ENCODE measurements at places on chromosomes 1 and 21.
A peak's percentile ranks its signal among the peaks of the same experiment; 100 is the strongest.

DNA sequence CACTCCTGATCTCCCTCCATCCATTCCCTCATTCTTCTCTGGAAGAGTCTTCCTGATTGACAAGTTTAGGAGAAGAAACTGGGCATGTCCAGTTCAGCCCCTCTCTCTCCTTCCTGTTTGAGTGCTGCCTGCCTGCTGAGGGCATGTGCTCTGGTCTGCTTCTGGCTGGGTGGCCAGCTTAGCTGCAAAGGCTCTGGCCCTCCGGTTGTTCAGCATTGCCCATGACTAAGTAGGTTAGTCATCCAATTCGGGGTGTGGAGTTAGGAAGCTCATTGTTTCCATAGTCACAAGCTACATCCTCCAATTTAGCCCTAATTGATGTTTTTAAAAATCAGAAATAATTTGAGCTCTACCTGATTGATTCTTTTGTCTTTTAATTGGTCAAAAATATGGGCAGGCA is 25.6 kb upstream of the PLA2G2E start:
- peak; percentile 90 for DNase-seq

GRCh38 chr1:18161690-18162089 is 54.1 kb downstream of the IGSF21 start:
- no peak for DNase-seq

DNA sequence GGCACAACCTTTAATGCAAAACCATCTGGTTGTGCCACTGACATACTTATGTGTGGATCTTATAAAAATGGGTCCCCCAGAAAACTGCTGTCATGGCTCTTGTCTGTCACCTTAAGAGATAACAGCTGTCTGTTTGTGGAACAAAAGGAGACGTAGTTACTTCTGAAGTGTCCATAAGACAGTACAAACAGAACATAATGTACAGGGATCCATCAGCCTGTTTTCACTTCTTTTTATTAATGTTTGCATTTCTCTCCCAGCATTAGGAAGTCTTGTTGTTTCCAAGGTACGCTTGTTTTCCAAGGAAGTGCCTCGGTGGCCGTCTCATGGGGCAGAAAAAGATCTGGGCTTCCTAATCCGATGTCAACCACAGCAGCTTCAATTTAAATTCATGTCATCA is 11.2 kb upstream of the ST6GALNAC5 start:
- no peak for DNase-seq

DNA sequence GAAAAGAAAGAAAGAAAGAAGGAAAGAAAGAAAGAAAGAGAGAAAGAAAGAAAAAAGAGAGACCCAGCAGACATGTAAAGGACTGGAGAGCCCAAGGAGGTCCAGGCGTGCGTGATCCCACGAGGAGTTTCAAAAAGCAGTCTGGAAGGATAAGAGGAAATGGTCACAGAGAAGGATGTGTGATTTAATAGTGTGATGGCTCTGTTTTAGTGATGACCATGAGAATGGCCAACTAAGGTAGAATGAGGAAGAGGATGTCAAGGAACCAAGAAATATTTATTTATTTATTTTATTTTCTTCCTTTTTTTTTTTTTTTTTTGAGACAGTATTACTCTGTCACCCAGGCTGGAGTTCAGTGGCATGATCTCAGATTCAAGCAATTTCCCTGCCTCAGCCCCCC is 25.5 kb downstream of the PTGS2 start:
- no peak for DNase-seq

DNA sequence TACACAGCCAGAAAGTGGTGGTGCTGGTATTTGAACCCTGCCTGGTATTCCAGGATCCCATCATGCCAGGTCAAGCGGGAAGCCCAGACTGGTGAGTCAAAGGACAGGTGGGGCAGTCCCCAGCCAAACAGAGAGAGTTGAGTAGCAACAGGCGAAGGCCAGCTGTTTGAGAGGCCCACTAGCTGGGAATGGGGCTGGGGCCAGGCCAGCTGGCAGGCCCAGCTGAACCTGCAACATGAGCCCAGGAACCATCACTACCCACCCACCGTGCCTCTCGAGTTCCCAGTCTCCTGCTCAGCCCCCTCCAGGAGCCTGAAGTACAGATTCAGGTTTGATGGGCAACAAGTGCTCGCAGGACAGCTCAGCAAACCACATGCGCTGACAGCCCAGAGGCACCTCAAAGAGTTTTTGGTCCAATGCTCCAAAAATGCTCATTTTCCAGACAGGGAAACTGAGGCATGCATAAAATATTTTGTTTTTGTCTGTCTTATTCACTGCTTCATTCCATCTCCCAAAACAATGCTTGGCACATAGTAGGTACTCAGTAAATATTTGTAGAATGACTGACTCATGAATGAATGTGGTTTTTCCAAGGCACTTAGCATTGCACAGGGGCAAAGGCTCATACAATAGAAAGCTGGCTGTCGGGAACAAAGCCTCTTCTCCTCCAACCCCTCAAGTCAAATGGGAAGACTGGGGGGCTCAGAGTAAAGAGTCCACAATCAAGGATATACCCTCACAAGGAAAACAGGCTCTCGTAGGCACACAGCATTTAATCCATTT is 42.5 kb upstream of the CLIC4 start:
- peak; percentile 66 for DNase-seq

GRCh38 chr1:11943619-11944018 is 9.1 kb downstream of the PLOD1 start:
- DNase-seq: no peak

GRCh38 chr1:164683235-164683634 is 124.3 kb downstream of the PBX1 start:
- peak; percentile 61 for DNase-seq

GRCh38 chr1:15997637-15998280 is 6.3 kb upstream of the SRARP start:
- no peak for DNase-seq

- peak; percentile 73 for DNase-seq
Observed at GRCh38 chr1:208496467-208497371, 252.5 kb upstream of the PLXNA2 start.

DNA sequence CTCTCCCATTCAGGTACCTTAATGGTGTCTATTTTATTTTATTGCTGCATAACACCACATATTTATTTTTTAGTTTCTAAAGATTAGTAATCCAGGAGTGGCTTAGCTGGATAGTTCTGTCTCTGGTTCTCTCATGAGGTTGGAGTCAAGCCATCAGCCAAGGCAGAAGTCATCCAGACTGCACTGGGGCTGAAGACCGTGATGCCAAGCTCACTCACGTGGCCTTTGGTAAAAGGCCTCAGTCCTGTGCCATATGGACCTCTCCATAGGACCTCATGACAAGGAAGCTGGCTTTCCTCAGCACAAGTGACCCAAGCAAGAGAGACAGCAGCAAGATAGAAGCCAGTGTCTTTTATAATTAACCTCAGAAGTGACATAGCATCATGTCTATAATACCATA is 23.0 kb upstream of the DDR2 start:
- no peak for DNase-seq

DNA sequence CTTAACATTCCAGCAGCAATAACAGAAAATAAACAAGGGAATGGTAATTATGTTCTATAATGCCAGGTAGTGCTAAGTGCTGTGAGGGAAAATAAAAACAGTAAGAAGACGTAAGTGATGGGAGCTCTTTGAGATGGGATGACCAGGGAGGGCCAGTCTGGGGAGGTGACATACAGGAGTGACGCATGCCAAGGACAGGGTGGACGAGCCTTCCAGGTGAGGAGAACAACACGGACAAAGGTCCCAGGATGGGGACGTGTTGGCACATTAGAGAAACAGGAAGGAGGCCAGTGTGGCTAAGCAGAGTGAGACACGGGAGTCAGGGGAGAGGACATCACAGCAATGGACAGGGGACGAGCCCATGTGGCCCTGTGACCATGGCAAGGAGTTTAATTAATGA is 11.7 kb upstream of the LRRC52 start:
- no peak for DNase-seq

- DNase-seq: peak; percentile 14
Observed at GRCh38 chr1:49408346-49408745, 615.4 kb downstream of the AGBL4 start.

- peak; percentile 61 for DNase-seq
Observed at GRCh38 chr1:9289090-9289534, 3.6 kb upstream of the SPSB1 start.

DNA sequence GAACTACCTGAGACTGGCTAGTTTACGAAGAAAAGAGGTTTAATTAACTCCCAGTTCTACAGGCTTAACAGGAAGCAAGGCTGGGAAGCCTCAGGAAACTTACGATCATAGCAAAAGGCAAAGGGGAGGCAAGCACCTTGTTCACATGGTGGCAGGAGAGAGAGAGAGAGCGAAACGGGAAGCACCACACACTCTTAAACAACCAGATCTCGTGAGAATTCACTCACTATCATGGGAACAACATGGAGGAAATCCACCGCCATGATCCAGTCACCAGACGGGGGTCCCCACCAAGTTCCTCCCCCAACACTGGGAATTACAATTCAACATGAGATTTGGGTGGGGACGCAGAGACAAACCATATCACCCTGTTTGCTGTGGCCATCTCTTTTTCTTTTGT is 11.8 kb downstream of the MT1HL1 start:
- no peak for DNase-seq

GRCh38 chr1:8161546-8162105 is 135.5 kb upstream of the ERRFI1 start:
- DNase-seq: no peak

DNA sequence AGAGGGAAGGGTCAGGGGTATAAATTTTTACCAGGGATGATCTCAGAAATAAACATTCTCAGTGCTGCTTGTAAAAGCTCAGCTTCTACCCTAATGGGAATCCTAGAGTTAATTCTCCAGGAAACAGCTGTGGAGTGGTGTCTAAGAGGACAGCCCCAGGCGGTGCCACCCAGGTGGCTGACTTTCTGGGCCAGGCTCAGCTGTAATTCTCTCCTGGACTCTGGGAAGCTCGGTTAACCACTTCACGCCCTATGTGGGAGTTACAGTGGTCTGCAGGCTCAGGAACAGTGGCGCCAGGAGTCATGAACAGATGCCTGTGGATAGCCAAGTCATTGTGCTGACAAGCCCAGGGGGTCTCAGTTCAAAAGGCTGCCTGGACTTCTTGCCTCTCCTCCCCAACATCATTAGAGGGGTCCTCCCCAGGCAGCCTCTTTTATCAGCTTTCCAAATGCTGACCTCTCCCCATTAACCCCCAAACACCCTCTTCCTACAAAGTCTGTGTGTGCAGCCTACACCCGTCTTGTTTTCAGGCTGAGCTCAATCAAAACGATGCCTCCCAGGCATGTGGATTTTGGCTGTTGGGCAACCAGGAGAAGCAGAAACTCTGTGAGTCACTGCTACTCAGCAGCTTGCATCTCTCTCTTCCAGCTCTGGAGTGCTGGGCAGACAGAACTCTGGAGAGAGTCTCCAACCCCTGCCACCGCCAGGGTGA is 1.2 kb downstream of the HHIPL2 start:
- peak; percentile 88 for DNase-seq

GRCh38 chr1:225539575-225539974 is 111.7 kb upstream of the LBR start:
- DNase-seq: no peak

DNA sequence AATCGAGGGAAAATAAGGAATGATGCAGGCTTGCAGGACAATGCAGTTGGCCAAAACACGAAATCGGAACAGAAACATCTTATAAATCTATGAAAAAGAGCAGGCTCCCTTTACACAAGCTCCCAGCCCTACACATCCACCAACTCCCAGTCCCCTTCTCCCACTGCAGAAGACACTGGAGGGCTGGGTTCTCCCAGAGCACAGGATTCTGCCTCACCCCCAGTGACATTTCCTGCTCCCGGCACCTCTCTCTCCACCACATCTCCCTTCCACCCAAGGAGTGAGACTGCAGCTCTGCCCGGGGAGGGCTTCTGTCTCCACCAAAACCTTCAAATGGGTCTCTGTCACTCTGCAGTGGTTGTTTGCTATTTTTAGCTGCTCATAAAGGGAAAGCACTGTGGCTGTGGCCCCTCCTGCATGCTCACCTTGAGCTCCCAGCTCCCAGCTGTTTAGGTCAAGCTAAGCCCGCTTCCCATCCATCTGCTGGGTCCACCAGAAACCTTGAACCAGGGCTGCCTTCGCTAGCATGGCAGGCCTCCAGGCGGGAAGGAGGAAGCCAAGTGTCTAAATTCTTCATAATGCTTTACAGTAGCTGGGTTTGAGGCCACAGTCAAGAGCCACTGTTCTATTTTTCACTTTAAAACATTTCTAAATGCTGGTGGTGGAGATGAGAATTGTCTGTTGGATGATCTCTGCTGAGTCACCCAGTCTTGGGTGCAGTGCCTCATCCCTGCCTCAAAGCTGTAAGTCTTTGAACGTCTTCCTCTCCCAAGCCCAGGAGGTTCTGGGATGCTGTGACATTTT is 3.3 kb upstream of the C2CD2 start:
- peak; percentile 68 for DNase-seq

DNA sequence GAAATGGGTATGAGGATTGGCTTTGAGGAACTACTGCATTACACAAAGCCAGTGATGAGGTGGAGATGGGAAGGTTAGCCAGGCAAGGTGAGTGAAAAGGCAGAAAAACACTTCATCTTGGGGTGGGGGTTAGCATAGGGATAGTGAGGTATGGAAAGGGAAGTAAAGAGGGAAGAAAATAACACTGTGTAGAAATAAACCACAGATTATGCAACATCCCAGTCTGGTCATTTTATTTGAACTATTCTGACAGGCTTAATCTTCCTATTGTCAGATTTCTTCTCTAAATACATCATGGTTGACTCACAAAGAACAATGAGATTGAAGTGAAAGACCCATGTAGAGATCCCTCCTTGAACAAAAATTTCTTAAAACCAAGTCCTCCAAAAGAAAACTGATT is 640.2 kb downstream of the PTPRC start:
- DNase-seq: peak; percentile 20

DNA sequence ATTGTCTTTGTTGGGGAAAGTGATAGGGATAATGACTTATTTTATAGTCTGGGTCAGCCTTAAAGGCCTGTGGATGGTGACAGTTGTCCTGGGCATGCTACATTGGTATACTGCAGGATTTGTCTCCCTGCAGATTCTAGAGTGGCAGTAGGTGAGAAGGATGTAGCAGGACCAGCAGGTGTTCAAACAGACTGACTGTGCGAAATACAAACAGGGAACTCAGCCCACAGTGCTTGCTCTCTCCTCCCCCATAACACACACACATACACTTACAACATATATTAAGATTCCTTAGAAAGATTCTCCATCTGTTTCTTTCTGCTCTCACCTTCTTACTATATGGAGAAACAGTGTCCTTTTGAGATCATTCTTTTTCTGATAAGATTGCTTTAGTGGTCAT is 6.9 kb downstream of the PDE4B start:
- no peak for DNase-seq

DNA sequence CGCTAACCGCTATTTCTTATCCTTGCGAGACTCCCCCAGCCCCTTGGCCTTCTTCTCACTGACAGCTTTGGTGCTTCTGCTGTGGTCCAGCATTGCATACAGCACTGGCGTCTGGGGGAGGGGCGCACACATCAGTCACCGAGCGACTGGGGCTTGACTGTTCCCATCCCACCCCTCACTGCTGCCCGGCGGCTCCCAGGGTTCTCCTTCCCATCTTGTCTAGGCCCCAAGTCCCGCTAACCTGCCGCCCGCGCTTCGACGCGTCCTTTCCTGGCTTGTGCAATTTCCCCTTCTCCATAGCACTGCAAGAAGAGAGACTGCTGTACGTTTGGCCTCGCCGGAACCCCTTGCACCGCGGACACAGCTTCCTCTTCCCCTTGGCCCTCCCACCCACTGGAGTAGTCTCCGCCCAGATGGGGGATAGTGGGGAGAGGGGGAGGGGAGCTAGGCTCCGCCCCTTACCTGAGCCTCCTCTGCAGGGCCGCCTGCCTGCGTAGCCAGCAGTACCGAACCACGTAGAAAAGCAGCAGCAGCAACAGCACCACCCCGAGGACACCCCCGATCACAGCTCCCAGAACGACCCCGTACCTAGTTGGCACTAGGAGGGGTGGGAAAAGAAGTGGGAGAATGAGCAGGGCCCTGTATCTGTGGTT is 3.8 kb downstream of the MPZ start:
- peak; percentile 42 for DNase-seq

- DNase-seq: no peak
Observed at GRCh38 chr1:54816130-54816529, 15.0 kb upstream of the TTC22 start.
